ENCODE measurements at places on chromosomes 3 and 15. TPM values are rescaled to one million over a fixed set of nuclear protein-coding genes. Genes with fewer than 3 reads are reported as not detected.
A peak's percentile ranks its signal among the peaks of the same experiment; 100 is the strongest.

Gene CAMKV
- 56.6 TPM for total RNA-seq

Gene GOLGA6L10
- total RNA-seq, result 5.1 TPM

Gene CPB1
- 7.6 TPM for total RNA-seq

Gene CACNA2D2
- total RNA-seq, result 22.0 TPM

DNA sequence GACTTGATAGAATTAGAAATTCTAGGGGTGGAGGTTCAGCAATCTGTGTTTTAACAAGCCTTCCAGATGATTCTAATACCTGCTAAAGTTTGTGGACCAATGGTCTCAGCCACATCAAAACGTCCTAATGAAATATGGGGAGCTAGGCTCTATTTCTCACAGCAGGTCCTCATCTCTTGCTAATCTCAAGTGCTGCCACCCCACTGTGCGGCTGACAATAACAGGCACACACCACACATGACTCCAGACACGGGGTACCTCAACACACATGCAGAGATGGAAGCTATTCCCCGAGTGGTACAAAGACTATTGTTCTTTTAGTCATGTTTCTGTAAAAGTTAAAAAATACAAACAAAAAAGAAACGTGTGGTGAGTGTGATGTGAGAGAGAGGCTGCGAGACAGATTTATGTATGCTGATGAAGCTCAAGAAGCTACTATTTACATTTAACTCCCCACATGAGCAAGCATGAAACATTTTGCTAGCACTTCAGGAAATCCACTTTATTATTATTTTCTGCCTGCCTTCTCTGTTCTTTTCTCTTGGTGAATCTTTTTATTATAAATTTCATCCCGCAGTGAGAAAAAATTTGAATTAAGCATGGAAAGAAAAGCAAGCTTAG lies 405.6 kb downstream of the MAGI1 start:
- no peak overlapping the region for H3K4me3 ChIP-seq
- peaks cover 21% of the 10 kb centered on the region for H3K4me1 ChIP-seq
- no peaks in the 10 kb centered on the region for H3K36me3 ChIP-seq
- H3K27ac ChIP-seq, result no peak overlapping the region

DNA sequence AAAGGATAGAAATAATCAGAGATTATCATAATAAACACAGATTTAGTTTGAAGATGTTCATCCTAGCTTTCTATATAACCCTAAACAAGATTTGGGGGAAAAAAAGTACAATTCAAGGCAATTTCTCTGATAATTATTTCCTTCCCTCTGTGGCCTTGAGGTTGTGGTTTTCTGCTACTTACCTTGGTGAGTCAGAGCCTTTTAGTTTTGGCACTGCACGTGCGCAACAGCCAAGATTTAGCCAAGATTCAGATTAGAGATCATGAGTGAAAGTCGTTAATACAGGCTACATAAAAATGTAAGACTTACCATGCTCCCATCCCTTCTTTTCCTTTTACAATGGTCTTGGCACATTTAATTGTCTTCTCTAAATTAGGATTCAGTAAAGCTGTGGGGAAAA lies 6.7 kb downstream of the LYZL4 start:
- no peak for DNase-seq
- no peaks in the 10 kb centered on the region for H3K4me1 ChIP-seq
- H3K27ac ChIP-seq, result no peak overlapping the region
- no peaks in the 10 kb centered on the region for H3K36me3 ChIP-seq
- no peak overlapping the region for H3K4me3 ChIP-seq

DNA sequence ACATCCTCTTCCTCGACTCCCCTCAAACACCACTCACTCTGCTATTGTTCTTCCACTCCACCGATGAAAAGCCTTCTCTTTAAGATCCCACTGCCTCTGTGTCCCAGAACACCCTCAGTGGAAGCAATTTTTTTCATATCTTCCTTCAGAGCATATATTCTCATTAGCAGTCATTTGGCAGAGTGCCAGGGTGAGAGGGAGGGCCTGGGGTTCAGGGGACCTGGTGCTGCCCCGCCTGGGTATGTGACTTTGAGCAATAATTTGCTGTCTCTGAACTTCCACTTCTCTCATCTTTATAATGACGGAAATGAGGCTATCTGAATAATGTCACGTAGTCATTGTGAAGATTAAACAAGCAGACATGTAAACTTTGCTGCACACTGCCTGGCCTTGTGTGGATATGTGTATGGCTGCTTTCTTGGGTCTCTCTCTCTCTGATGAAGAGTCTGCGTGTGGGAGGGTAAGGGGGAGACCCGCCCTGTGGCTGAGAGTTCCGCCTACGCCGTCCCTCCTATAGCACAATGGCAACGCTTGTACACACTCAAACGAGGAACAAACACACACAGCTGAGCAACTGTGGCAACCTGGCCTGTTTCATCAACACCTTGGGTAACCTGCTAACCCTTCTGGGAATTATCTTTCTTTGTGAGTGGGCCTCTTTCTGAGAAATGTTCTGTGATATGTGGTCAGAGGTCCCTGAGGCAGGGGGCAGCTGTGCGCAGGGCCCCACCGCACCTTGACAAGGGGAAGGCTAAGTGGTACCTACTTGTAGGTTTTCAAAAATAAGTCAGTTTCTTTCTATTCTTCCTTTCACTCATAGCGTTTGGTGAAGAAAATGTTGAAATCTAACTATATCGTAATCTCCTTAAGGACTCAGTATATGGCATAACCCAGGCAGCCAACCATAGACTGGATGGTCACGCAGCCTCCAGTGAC lies 369.8 kb downstream of the SV2B start:
- H3K27me3 ChIP-seq, result no peaks in the 10 kb centered on the region
- no peaks in the 10 kb centered on the region for H3K36me3 ChIP-seq

DNA sequence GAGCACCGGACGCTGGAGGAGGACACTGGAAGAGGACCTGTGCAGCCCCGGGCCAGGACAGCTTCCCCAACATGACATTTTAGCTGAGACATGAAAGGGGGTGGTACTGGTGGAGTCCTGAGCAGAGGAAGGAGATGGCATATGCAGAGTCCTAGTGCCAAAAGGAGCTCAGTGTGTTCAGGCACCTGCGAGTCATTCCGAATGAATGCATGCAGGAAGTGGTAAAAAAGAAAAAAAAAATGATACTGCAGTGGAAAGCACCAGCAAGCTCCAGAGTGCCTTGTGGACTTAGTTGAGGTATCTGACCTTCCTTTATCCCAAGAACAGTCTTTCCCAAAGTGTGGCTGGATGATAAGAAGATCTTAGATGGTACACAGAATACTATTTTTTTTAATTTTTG lies 6.6 kb upstream of the ZNF148 start:
- no peak overlapping the region for H3K4me3 ChIP-seq
- no peak for DNase-seq
- H3K36me3 ChIP-seq, result no peaks in the 10 kb centered on the region
- H3K27me3 ChIP-seq, result peaks cover 3% of the 10 kb centered on the region
- no peaks in the 10 kb centered on the region for H3K4me1 ChIP-seq

DNA sequence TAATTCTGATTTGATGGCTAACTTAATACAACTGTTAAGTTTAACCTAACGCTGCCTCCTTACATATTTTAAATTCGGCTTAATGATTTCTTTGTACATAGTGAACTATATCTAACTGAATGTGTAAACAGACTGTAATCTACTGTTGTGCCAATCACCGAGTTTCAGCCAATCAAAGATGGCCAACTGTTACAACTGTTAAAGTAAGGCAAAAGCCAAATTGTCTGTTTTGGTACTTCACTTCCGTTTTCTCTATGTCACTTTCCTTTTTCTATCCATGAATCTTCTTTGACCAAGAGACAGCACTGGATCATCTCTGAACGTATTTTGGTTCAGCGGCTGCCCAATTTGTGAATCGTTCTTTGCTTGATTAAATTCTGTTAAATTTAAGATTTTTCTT lies 137.0 kb downstream of the LMLN start:
- no peak overlapping the region for H3K27ac ChIP-seq
- H3K27me3 ChIP-seq, result peaks cover 10% of the 10 kb centered on the region
- H3K4me1 ChIP-seq, result no peaks in the 10 kb centered on the region

DNA sequence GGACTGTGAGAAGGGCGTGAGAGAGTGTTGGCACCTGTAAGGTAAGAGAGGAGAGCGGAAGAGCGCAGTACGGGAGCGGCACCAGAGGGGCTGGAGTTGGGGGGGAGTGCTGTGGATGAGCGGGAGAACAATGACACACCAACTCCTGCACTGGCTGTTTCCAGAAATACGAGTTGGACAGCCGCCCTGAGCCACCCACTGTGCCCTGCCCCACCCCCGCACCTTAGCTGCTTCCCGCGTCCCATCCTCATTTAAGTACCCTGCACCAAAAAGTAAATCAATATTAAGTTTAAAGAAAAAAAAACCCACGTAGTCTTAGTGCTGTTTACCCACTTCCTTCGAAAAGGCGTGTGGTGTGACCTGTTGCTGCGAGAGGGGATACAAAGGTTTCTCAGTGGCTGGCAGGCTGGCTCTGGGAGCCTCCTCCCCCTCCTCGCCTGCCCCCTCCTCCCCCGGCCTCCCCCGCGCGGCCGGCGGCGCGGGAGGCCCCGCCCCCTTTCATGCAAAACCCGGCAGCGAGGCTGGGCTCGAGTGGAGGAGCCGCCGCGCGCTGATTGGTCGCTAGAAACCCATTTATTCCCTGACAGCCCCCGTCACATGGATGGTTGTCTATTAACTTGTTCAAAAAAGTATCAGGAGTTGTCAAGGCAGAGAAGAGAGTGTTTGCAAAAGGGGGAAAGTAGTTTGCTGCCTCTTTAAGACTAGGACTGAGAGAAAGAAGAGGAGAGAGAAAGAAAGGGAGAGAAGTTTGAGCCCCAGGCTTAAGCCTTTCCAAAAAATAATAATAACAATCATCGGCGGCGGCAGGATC lies at the start of gene SOX2:
Gene SOX2 (plus strand): TSS at position 601 of the 811 bp plus-strand sequence. CDS start 436 bp downstream, outside the sequence.
- DNase-seq, result peak; percentile 88
- H3K4me3 ChIP-seq, result no peak within 1 kb of the TSS
- H3K27me3 ChIP-seq, result peaks cover 4% of the 10 kb centered on the region
- peaks cover 35% of the 10 kb centered on the region for H3K4me1 ChIP-seq

DNA sequence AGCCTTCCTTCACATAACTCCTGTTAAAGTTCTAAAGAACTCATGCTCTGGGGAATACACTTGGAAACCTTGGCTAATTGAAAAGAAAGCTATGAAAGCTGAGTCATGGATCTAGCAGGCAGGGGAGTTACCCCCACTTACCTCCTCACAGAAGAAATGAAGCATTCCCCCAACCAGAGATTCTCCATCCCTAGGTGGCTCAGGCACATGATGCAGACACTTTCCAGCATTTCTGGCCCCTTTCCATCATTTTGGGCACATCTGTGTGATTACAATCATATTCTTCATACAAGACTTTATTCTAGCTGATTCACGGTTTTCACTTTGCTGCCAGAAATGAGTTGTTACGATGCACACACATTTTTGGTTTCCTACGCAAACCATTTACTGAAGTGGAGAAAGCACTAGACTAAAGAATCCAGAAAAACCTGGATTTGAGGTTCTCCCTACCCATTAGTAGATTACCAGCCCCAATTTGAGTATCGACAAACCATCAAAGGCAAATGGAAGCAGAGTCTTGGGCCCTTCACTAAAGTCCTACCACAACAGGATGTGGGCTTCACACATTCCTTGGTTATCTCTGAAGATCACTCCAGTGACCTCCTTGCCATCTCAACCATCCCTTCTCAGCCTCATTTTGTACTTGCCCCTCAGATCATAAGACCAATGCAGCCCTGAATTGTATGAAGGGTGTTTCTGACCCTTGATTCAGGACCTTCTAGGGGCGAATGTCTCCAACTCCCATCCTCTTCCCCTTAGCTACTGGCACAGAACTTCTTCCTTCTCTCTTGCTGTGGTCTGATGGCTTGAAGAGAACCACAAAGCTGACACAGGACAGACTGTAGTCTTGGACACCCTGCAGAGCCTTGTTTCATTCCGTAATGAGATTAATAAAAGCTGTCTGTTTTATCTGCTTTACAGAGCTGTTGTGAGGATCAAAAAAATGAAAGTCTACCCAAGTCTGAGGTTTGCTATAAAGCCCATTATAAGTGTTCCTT lies 42.5 kb upstream of the SNRK start:
- H3K36me3 ChIP-seq, result peaks cover 3% of the 10 kb centered on the region
- H3K4me3 ChIP-seq, result no peak overlapping the region
- no peak for DNase-seq
- H3K27me3 ChIP-seq, result peaks cover 6% of the 10 kb centered on the region
- H3K4me1 ChIP-seq, result peaks cover 18% of the 10 kb centered on the region

- H3K4me3 ChIP-seq, result no peak overlapping the region
- no peaks in the 10 kb centered on the region for H3K36me3 ChIP-seq
- H3K4me1 ChIP-seq, result peaks cover 21% of the 10 kb centered on the region
- H3K27ac ChIP-seq, result no peak overlapping the region
- DNase-seq, result peak; percentile 63
Measured at GRCh38 chr3:171772427-171773056, 37.7 kb downstream of the PLD1 start.

DNA sequence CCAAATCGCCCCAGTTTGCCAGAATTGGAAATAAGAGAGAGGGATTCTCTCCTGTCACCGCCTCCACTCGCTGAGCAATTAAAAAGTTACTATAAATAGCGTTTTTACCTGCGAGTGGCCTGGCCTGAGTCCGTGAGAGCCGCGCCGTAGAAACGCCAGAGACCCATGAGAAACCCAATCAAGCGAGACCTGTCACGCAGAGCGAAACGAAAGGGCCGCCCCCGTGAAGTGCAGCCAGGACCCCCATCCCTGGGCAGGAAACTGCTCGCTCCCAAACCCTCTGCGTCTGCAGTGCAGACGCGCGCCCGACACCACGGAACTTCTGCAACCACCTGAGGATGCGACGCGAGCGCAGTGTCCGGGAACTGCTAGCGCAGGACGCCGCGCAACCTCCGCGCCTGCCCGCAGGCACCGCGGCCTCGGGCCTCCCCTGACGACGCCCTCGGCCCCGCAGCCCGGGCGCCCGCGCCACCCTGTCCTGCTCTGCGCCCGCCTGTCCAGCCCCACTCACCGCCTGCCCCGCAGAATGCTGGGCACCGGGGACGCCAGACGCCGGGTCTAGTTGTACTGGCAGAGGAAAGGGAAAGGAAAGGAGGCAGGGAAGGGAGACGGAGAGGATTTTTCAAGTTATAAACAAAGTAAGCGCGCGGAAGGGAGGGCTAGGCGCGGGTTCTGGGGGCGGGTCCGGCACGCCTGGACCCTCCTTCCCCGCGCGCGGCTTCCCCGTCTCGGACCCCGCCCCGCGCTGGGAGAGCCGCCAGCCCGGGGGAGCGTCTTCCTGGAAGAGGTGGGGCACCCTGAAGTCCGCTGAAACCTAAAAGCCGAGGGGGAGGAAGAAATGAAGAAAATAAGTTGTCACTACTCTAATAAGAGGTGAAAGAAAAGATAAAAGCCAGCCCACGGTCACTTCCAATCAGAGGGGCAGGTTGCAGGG lies at the start of gene PLSCR4:
Gene PLSCR4 (minus strand): TSS at position 657 of the 934 bp plus-strand sequence. CDS start 29,034 bp downstream, outside the sequence.
- H3K4me1 ChIP-seq, result peaks cover 8% of the 10 kb centered on the region
- no peak within 1 kb of the TSS for H3K27ac ChIP-seq
- H3K27me3 ChIP-seq, result peaks cover 15% of the 10 kb centered on the region
- H3K36me3 ChIP-seq, result peaks cover 39% of the 10 kb centered on the region

DNA sequence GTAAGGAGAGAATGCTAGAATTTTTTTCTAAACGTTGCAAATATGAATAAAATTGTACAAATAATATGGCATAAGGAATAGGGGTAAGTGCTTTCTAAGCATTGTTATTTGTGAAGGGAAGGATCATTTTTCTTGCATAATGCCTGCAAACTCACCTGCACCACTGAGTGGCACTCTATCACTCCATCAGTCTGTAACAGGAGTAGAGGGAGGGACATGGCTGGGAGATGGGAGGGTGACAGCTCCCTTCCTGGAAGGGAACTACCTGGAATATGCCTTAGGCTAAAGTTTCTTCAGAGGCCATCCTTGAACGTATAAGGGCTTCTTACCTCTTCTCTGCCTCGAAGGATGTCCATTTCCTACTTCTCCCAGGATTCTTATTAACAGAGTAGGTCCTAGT lies 3.0 kb downstream of the NAALADL2 start:
- peaks cover 31% of the 10 kb centered on the region for H3K4me1 ChIP-seq
- no peaks in the 10 kb centered on the region for H3K27me3 ChIP-seq
- H3K27ac ChIP-seq, result no peak overlapping the region
- H3K4me3 ChIP-seq, result no peak overlapping the region
- DNase-seq, result peak; percentile 57
- H3K36me3 ChIP-seq, result no peaks in the 10 kb centered on the region

- H3K4me3 ChIP-seq, result no peak overlapping the region
- no peak for DNase-seq
- no peak overlapping the region for H3K27ac ChIP-seq
Measured at GRCh38 chr3:64229903-64230302, 4.6 kb upstream of the PRICKLE2 start.

All from WTC11 (cell line).